CD4-positive, alpha-beta T cell treated with Interleukin-17A for 4 hours (primary cell): ENCODE measurements at places on chromosomes 3 and 15.

DNA sequence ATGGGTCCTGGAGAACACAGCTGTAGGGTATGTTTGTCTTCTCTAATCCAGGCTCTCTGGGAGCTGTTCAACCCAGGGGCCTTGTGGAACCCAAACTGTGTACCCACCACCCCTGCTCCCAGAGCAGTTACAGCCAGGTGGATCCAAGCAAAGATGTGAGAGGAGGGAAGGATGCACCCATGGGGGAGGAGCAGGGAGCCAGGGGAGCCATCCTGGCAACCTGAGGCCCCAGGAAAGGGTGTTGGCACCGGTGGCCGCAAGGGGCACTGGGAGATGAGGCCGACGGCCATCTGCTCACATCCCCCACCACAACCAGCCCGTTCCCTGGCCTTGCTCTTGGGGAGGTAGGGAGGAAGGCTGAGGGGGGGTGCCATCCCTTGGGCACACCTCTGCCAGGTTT is 43.2 kb downstream of the CMTM6 start:
- no peak for DNase-seq

GRCh38 chr3:11306817-11307589 is 34.8 kb downstream of the ATG7 start:
- DNase-seq: peak; percentile 24

- DNase-seq: no peak
Measured at GRCh38 chr3:87354398-87354797, 78.0 kb upstream of the POU1F1 start.

- DNase-seq: no peak
Measured at GRCh38 chr3:57900786-57901185, 107.4 kb upstream of the FLNB start.

GRCh38 chr3:100426067-100426682 is 24.8 kb downstream of the LNP1 start:
- no peak for DNase-seq

- DNase-seq: no peak
Measured at GRCh38 chr3:25572919-25573385, 91.8 kb downstream of the TOP2B start.

DNA sequence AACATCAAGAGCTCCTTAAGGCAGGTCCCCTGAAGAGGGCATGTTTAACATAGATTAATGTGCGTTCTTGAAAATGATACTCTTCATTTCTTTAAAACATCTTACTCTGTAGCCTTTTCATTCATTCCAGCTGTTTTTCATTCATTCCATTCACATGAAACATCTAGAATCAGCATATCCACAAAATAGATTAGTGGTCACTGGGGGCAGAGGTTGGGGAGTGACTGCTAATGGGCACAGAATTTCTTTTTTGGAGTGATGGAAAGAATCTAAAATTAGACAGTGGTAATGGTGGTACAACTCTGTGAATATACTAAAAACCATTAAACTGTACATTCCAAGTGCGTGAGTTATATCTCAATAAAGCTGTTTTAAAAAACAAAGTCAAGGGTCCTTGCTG is 15.4 kb upstream of the CXCR6 start:
- DNase-seq: no peak

DNA sequence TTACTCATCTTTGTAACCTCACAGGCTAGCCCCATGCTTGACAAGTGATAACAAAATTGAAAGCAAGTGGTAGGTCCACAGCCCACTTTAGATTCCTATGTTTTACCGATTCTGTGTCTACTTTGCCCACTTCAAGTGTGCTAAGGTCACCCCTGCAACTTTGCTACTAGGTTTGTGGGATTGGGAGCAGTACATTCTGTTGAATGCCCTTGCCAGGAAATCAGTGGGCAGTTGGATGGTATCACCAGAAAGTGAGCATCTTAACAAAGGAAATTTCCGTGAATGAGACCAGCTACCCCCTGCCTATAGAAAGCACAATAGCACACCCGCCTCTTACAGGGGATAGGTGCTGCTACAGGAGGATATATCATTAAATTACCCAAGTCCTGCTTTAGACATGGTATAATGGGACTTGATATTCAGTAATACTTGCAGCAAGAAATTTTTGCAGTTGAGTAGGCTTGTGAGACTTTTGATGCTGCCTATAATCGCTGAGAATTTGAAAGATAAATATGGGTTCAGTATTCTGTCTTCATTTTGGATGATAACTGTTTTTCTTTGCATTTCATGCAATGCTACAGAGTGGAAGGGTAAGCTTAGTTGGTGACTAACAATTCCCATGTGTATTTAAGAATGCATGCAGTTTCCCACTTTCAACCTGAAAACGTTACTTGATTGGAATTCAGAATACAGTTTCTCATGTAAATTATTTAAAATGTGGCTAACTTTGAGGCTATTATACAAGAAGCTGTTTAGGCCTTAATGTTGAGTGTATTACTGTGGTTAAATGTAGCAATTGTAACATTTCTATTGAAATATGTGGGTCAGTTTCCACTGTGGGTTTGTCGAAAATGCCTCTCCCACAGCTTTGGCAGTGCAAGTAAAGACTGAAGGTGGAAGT is 9.5 kb downstream of the EBLN2 start:
- no peak for DNase-seq

GRCh38 chr15:100129677-100130076 is 212.1 kb downstream of the ADAMTS17 start:
- no peak for DNase-seq

- peak; percentile 6 for DNase-seq
Measured at GRCh38 chr15:77821188-77821958, 188.7 kb upstream of the LINGO1 start.

GRCh38 chr3:178059836-178060235 is 476.4 kb upstream of the KCNMB2 start:
- no peak for DNase-seq

GRCh38 chr3:153284282-153284938 is 122.4 kb downstream of the RAP2B start:
- peak; percentile 61 for DNase-seq

- peak; percentile 33 for DNase-seq
Measured at GRCh38 chr15:37100109-37100965, at the start of gene MEIS2. MEIS2 (minus strand) TSS chr15:37100549; CDS start chr15:37099466, 1,083 bp downstream.

DNA sequence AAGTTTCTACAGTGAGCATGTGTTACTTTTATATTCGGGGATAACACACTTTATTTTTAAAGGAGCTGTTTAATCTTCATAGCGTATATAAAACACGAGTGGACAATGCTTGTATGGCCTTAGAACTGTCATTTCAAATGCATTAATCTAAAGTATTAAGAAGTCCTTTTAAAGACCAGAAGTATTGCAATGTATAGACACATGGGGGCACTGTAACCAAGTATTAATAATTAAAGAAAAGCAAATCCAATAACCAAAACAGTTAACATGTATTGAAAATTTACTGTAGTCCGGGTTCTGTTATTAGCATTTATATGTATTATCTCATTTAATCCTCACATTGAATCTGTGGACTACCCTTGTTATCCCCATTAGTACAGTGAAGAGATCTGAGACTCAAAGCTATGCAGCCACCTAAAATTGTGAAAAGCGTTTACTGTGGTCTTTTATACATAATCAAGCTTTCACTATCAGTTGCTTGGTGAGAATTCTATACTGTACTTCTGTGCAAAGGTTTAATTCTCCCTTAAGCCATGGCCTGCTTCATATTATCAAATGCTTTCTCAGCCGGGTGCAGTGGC is 10.1 kb downstream of the ARL14 start:
- DNase-seq: no peak

- DNase-seq: no peak
Measured at GRCh38 chr3:100154171-100154570, 39.9 kb upstream of the FILIP1L start.

GRCh38 chr3:51375571-51375970 is 9.5 kb upstream of the MANF start:
- DNase-seq: no peak

GRCh38 chr15:69529961-69530633 is 77.5 kb downstream of the RPLP1 start:
- no peak for DNase-seq

GRCh38 chr3:149292666-149293065 is 40.8 kb downstream of the TM4SF18 start:
- no peak for DNase-seq

DNA sequence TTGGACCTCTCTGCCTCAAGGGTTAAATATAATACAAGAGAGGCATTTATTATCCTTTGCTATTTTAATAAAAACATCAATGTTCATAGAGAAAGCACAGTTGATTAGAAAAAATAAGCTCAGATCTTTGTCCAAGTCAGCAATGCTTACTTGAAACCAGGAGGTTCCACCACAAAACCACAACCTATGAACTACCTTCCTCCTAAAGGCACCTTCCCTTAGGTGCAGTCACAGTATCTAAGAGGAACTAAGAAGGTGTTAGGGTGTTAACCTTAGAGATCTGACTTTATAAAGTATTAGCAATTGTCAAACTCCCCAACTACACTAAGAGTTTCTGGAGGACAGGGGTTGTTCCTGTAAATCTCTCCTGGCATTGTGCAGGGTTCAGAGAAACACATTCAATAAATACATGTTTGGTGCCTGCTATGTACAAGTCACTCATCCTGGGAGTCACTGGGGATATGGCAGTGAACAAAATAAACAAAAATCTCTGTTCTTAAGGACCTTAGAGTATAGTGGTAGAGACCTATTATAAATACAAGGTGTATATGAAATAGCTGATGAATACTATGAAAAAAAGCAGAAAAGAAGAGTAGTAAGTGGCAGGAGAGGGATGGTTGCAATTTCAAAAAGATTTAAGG is 208.6 kb downstream of the NFKBIZ start:
- DNase-seq: peak; percentile 31

GRCh38 chr3:192747746-192748145 is 20.4 kb upstream of the FGF12 start:
- DNase-seq: no peak

DNA sequence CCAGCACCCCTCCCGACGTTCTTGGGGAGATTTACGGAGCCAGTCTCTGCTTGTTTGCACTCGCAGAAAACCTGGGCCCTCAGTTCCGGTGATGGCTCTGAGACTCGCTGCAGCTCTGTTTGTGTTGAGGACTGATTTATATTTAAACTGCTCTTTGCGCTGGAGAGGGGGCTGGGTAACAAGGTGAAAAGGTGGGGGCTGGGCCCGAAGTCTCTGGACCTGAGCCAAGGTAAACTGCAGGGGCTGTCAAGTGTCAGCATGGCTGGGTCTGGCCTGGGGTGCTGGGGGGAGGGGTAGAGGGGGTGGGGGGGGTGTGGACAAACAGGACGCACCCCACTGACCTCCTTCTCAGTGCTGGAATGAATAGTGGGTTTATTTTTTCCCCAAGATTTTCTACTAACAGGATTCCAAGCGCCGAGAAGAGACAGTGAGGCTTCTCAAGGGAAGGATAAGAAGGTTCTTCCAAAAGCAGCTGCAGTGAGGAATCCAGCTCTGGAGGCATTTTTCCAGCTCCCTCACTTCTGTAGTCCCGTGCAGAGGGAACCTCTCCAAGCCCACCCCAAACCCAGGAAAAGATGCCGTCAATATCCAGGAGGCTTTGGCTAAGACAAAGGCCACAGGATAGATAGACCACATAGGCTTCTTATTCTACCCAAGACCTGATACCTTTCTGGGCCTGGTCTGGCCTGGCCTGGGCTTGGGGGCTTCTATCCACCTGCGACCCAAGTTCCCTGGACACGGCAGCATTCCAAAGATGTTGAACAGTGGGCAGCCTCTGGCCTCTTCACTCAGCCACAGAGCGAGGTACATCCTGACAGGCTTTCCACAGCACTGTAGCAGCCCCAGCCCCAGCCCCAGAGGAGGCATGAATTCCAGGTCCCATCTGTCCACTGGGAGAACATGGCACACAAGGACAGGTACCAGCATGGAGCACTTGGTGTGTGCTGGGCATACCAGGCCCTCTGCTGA is 938 bp upstream of the SLCO2A1 start:
- DNase-seq: no peak

DNA sequence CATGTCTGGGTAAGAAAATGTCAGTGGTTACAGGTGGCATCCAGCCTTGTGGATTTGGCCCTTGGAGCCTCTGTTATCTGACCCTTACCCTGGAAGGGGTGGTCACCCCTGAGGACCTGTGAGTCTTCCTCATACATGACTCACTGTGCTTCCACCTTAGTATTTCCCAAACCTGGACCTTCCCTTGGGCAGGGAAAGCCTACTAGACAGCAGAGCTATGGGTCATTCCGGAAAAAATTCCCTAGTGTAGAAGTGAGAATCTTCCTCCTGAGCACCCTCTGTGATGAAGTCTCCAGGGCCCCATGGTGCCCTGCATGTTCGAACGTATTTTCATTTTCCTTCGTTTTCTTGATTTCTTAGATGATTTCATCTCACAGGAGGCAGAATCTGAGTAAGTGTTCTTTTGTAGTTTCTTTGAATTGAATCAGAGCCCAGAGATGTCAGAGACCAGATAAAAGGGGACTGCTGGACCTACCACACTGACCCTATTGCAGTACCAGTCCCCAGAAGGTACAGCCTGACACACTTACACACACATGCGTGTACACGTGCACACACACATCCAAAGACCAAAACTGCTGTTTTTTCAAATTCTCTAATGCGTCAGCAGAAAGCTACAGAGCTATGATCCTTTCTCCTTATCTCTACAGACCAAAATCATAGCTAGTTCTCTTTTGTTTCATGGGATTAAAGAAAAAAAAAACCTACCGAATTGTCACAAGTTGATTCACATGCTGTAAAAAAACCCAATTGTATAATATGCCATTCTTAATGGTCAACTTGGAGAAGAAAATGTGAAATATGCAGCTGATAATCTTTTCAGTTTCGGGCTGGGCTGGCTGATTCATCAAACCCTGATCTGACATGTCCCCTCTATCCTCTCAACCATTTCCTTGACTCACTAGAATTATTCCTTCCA is 50.5 kb upstream of the ARHGEF3 start:
- no peak for DNase-seq

DNA sequence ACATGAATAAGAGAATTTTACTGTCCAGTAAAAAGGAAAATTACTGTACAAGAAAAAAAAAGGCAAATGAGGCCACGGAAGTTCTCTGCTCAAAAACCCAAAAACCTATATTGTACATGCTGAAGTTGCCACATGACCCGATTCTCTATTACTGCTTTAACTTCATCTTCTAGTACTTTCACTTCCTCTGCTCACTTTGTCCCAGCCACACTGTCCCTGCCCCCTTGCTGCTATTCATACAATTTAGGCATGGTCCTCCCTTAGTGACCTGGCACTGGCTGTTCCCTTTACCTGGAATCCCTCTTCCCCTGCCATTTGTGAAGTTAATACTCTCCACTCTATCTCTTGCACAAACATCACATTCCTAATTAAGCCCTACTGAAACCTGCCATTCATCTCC is 457.4 kb downstream of the MAGI1 start:
- DNase-seq: no peak

- no peak for DNase-seq
Measured at GRCh38 chr15:29376590-29376989, 107.0 kb upstream of the NSMCE3 start.

- no peak for DNase-seq
Measured at GRCh38 chr15:100134089-100134583, 207.6 kb downstream of the ADAMTS17 start.

- peak; percentile 22 for DNase-seq
Measured at GRCh38 chr15:82986442-82986780, 401 bp downstream of the RAMAC start.

- DNase-seq: peak; percentile 58
Measured at GRCh38 chr3:126083511-126083912, 412 bp downstream of the SLC41A3 start.

- no peak for DNase-seq
Measured at GRCh38 chr3:156825795-156826143, 384 bp upstream of the LEKR1 start.
